ENCODE measurements at places on chromosomes 7 and 10. TPM values are rescaled to one million over a fixed set of nuclear protein-coding genes. Genes with fewer than 3 reads are reported as not detected.

The LLCFC1 gene
- polyA plus RNA-seq = 0.54 TPM

The CCT6A gene
- polyA plus RNA-seq = 206 TPM

The C10orf53 gene
- polyA plus RNA-seq = not detected

The GPRIN2 gene
- 7.0 TPM for polyA plus RNA-seq

The C7orf57 gene
- 0.49 TPM for polyA plus RNA-seq

The HOXA10 gene
- polyA plus RNA-seq = 145 TPM

The TMEM130 gene
- 4.8 TPM for polyA plus RNA-seq

The ACSL5 gene
- 5.7 TPM for polyA plus RNA-seq

The CPXM2 gene
- 3.7 TPM for polyA plus RNA-seq

The GSTO1 gene
- 98.1 TPM for polyA plus RNA-seq

The MASTL gene
- polyA plus RNA-seq = 22.2 TPM

The ANK3 gene
- 163 TPM for polyA plus RNA-seq

The SLC39A12 gene
- not detected for polyA plus RNA-seq

The ANXA8 gene
- 0.15 TPM for polyA plus RNA-seq

The OPN4 gene
- not detected for polyA plus RNA-seq

The HKDC1 gene
- polyA plus RNA-seq = 15.3 TPM

The SNCG gene
- polyA plus RNA-seq = 9.9 TPM

The PHKG1 gene
- 3.0 TPM for polyA plus RNA-seq

The PROSER2 gene
- polyA plus RNA-seq = 5.4 TPM

The STOX1 gene
- 6.1 TPM for polyA plus RNA-seq

The SLC29A3 gene
- polyA plus RNA-seq = 8.4 TPM

The GRM3 gene
- 0.15 TPM for polyA plus RNA-seq

The ZNF727 gene
- polyA plus RNA-seq = 0.14 TPM

The OR2A1 gene
- 0.81 TPM for polyA plus RNA-seq

The CPN1 gene
- polyA plus RNA-seq = 3.1 TPM

The LBX1 gene
- polyA plus RNA-seq = 0.03 TPM

The FAM25A gene
- polyA plus RNA-seq = not detected

The EEF1AKMT2 gene
- polyA plus RNA-seq = 35.4 TPM

The ZNF467 gene
- polyA plus RNA-seq = 34.5 TPM

The IFIT1B gene
- 0.10 TPM for polyA plus RNA-seq

The CALML3 gene
- not detected for polyA plus RNA-seq

The ADIRF gene
- polyA plus RNA-seq = 9.2 TPM

The TMEM26 gene
- 6.9 TPM for polyA plus RNA-seq

The STRIP2 gene
- polyA plus RNA-seq = 3.0 TPM

The CYP2C18 gene
- polyA plus RNA-seq = 0.61 TPM

The EN2 gene
- 0.10 TPM for polyA plus RNA-seq

The LEP gene
- 0.20 TPM for polyA plus RNA-seq
